Calu3 (cell line): ENCODE measurements at places on chromosomes 3 and 15.
A peak's percentile ranks its signal among the peaks of the same experiment; 100 is the strongest.

GRCh38 chr15:90988296-90988695 lies 6.0 kb downstream of the PRC1 start:
- no peak for DNase-seq

DNA sequence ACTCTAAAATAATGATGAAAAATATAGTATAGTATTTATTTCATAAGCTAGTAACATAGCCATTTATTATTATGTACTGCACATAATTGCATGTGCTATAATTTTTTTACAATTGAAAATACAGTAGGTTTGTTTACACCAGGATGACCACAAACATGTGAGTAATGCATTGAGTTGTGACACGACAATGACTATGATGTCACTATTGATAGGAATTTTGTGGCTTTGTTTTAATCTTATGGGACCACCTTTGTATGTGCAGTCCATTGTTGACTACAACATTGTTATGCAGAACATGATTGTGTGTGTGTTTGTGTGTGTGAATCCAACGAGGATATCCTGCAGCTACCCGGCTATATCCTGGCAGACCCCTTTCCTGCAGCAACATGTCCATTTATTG lies 372.2 kb upstream of the MCTP2 start:
- no peak for DNase-seq

- peak; percentile 16 for DNase-seq
Measured at GRCh38 chr15:25947323-25948314, 84.5 kb upstream of the ATP10A start.

- DNase-seq: no peak
Measured at GRCh38 chr3:185254799-185255198, 950 bp upstream of the EHHADH start.

GRCh38 chr3:101588616-101589015 lies 14.6 kb downstream of the PCNP start:
- DNase-seq: no peak

- DNase-seq: no peak
Measured at GRCh38 chr3:138459619-138460535, 25.5 kb downstream of the ESYT3 start.

DNA sequence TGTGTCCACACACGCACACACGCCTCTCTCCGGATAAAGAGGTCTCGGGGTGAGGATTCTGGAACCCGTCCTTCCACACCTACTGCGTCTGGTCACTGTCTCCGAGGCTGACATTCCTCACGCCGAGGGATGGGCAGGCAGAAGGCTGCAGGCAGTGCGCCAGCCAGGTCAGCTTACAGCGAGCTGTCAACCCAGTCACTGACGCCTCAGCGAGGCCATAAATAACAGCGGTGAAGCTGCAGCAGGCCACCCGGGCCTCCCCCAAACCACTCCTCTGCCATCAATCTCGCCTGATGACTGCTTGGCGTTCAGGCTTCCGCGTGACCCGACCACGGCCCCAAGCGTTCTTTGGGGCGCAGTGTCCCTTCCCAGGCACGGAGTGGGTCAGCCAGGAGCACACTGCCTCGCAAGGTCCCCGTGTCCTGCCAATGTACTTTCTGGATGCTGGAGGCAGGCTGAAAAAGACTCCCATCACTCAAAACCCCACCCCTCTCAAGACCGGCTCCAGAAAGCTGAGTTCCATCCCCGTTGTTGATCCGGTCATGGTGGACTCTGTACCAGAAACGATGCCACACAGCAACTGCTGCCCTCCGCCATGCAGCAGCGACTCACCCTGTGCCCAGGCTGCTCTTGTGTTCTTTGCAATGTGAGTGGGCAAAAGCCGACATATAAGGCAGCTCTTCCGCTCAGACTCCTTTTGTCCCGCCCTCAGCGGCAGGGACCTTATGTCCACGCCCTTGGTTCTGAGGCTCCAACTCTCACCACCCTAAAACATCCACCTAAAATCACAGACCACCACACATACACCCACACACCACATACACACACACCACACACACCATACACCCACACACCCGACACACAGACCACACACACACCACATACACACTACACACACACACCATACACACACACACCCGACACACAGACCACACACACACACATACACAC lies 27.1 kb downstream of the CPN2 start:
- peak; percentile 79 for DNase-seq

GRCh38 chr3:42690191-42690590 lies 4.9 kb downstream of the KLHL40 start:
- DNase-seq: no peak

DNA sequence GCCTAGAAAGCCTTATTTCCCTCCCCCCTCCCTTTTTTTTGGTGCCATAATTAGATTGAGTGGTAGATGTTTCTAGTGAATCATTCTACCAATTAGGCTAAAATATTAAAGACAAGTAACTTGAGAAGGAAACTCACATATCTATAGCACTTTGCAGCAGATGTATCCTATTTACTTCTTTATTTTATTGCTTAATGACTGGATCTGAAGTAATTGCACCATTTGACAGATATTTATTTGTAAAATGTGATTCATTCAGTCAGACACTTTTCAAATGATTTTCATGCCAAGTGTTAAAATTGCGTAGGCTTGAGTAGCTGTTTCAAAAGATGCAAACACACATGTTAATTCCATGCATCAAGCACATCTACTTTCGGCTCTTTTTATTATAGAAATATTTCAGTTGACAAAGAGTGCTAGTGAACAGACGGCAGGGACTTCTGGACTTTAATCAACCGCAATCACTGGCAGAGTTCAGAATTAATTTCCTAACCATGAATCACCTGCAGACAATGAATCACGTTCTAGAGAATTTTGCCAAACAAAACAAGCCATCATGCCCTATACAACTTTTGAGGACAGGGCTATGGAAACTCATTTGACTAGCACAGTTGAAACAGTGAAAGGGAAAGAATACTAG lies 636.8 kb downstream of the MECOM start:
- peak; percentile 60 for DNase-seq

- DNase-seq: no peak
Measured at GRCh38 chr3:98556164-98557130, 24.7 kb downstream of the GPR15 start.

DNA sequence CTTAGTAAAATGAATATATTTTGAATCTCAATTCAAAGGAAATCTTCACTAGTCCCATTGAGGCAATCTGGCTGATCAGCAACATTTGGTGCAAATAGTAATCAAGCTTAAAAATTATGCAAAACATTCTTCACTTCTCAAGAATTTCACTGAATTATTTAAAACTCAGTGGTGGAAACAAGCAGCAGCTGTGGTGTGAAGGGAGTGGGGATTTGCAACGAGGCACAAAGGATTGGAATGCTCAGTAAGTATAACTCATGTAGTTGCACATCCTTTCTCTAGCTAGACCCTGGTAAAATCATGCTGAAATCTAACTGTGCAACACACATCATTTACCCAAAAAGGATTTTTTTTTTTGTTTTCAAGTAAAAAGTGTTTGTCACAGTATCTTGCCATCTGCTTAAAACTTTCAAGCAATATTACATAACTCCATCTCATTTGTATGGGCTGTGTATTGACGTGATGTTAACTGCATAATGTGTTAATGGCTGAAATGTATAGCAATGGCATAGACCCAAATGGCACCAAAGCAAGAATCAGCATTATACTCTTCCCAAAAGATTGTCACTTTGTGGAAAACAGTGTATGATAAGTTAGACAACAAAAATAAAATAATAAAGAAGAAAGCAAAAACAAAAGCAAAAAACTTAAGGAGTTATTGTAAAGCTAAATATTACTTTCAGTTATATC lies 816.6 kb downstream of the EPHA3 start:
- no peak for DNase-seq

DNA sequence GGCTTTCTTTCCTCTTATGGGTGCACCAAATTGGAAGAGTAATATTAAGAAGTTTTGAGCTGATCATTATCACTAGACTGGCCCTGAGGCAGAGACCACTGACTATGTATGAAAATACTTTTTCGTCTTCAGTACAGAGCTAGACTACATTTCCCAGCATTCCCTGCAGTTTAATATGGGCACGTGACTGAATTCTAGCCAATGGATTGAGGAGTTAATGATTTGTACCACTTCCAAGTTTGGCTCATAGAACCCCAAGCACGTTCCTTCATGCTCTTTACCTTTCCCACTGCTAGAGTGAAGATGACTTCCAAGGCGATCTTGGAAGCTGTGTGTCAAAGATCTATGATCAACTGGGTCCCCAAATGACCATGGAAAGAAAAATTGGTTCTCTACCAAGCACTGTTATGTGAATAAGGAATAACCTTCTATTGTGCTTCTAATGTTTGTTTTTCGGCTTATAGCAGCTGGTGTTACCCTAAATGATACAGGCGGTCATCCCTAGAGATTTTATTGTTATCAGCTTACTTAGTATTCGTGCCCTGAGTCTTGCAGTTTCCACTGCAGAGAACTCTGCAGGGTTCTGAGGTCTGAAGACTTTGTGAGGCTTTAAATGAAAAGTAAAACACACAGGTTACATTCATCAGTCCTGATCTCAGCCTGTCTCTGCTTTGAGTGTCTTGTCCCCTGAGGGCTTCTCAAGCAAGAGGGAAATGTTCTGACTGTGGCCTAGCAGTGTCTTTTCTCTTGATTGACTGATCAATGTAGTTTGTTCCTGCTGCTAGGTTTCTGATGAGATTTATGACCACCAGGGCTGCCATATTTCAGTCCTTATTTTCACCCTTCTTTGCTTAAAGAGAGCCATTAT lies 486.8 kb downstream of the PDCD6IP start:
- DNase-seq: no peak

DNA sequence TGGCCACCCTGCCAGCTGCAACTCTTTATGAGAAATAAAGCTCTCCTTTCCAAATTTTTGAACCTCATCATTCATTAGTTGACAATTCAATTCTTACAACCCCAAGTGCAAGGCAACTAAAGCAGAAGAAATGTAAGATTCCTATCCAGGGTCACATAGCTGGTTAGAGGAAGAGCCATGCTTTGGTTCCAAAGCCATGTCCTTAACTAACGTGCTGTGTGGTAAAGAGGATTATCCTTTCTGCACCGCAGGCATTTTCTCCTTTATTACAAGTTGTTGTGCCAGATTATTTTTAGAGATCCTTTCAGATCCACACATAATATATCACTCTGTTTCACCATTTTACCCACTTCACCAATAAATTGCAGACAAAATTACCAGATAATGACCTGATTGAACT lies 36.5 kb downstream of the TM4SF18 start:
- DNase-seq: no peak

- no peak for DNase-seq
Measured at GRCh38 chr3:57917601-57918000, 90.6 kb upstream of the FLNB start.

GRCh38 chr3:63364910-63365309 lies 86.8 kb downstream of the SYNPR start:
- peak; percentile 28 for DNase-seq

DNA sequence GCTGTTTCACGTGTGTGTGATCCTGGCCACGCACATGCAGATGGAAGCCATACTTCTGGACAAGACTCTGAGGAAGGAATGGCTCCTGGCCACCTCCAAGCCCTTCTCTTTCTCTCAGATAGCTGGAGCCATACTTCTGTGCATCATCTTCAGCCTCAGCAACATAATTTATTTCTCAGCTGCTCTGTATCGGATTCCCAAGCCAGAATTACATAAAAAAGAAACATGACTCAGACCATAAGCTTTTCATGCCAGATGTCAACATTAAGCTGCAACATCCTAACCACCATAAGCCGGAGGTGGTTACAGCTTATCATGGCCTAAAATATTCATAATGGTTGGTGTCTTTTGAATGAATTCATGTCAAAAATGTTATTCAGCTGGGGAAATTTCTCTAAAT lies 10.6 kb upstream of the KIF23 start:
- no peak for DNase-seq

GRCh38 chr3:183802989-183803388 lies 22.4 kb downstream of the MAP6D1 start:
- DNase-seq: no peak

DNA sequence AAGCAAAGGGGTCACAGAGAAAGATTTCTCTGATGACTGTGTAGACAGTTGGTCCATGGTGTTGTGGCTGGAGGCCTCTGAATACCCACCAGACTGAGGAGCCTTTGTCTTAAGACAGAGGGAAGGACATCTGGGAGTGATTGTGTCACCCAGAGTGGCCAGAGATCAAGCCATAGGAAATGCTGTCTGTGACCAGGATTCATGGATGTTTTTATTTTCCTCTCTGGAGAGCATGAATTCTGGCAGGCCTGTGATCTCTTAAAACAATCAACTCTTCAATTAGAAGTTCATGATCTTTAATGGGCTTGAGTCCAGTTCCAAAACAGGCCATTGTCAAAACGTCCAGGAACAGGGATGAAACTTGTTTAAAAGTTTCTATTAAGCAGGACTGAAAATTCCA lies 198.9 kb upstream of the CTDSPL start:
- no peak for DNase-seq

- no peak for DNase-seq
Measured at GRCh38 chr15:81322676-81323253, 1.2 kb downstream of the STARD5 start.

GRCh38 chr3:186382217-186382885 lies 20.3 kb upstream of the DGKG start:
- DNase-seq: no peak

DNA sequence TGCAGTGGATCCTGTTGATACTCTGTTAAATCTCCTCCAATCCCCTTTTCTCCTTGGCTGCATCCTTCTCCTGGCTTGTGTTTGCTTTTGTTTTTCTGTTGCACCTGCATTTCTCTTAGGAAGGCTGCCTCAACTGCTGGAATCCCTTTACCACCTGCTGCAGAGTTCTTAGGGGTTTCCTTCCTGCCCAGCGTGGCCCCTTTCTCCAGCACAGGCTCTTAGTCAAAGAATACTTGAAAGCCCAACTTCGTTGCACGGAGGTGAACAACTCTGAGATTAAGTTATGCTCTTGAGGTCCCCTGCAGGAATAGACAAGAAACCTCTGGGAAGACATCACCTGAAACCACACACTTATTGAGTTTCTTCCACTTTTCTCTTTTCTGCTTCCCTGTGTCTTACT lies 121.6 kb upstream of the GRM7 start:
- DNase-seq: no peak

- no peak for DNase-seq
Measured at GRCh38 chr15:54088837-54089236, 110.6 kb downstream of the UNC13C start.

DNA sequence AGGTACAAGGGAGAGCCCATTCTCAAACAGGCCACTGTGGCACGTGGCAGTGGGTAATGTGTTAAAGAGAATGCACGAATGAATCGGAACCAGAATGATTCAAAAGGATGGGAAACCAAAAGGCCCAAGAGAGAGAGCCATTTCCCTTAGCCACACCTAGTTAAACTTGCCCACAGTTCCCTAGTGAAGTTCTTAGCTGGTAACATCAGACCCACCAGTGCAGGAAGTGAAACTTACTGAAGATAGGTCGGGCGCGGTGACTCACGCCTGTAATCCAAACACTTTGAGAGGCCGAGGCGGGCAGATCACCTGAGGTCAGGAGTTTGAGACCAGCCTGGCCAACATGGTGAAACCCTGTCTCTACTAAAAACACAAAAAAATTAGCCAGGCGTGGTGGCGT lies 97.1 kb downstream of the MEX3B start:
- no peak for DNase-seq

GRCh38 chr3:58962040-58962651 lies 87.7 kb downstream of the CFAP20DC start:
- no peak for DNase-seq

- no peak for DNase-seq
Measured at GRCh38 chr3:9130345-9131305, 118.8 kb downstream of the SRGAP3 start.

GRCh38 chr3:186526256-186526606 lies 17.9 kb downstream of the CRYGS start:
- no peak for DNase-seq

- DNase-seq: no peak
Measured at GRCh38 chr15:68700455-68701123, 120.1 kb downstream of the ANP32A start.

- DNase-seq: no peak
Measured at GRCh38 chr15:65912235-65912634, 42.9 kb downstream of the RAB11A start.
